ENCODE measurements at places on chromosomes 12 and 14.

GRCh38 chr14:100222224-100223093 is 16.5 kb upstream of the YY1 start:
- no peak for DNase-seq

DNA sequence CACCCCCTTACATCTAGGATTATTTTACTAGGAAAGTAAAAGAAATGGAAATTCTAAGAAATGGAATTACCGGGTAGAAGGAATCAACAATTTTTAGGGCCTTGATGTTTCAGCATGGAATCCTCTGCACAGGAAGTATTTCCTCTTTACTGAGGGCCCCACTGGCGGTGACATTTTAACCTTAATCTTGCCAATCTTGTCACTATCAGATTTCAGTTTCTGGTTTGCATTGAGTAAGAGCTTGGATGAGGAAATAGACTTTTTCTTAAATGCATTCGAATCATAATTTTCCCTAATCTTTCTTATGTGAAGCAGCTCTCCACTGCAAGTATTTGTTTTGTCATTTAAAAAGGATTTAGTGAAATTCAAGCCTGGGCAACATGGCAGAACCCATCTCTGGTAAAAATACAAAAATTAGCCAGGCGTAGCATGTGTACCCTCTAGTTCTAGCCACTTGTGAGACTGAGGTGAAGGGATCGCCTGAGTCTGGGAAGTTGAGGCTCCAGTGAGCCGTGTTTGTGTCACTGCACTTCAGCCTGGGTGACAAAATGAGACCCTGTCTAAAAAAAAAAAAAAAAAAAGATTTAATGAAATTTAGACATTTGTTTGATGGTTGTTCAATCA is 40.7 kb downstream of the TPCN1 start:
- DNase-seq, result no peak

- no peak for DNase-seq
These were observed 25.7 kb downstream of the TRAF3 start for GRCh38 chr14:102802834-102803523.

GRCh38 chr14:54803926-54804537 is 98.6 kb downstream of the GCH1 start:
- no peak for DNase-seq

GRCh38 chr14:40345334-40345733 is 913.1 kb upstream of the FBXO33 start:
- no peak for DNase-seq

DNA sequence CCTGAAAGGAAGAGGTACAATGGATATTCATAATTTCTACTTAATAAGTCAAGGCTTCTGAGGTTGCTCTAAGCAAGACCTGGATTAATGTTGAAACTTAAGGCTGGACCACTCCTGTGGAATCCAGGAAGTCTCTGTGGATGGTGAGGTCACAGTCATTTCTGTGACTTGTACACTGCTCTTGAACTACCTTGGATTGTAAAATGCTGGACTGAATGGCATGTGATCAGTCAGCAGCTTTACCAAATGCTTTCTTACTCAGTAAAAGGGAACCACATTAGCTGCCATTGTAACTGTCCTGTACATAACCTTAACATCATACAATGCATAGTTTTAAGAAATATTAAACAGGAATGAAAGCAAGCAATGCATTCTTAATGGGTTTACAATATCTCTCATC is 182.9 kb downstream of the NOVA1 start:
- DNase-seq, result no peak

DNA sequence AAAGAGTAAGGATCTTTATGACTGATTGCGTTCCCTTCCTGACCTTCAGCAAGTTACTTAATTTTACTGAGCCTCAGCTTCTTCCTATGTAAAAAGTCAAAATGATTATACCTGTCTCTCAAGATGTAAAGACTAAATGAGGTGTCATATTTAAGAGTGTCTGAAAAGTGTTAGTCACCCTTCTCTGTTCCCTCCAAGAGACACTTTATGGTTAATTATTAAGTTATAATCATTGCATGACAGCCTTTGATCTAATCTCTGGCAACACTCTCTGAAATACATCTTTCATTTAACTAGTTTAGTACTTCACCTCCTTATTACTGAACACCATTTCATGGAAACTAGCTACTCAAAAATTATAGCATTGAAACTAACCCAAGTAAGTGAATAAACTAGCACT is 54.8 kb downstream of the BMAL2 start:
- DNase-seq, result no peak

DNA sequence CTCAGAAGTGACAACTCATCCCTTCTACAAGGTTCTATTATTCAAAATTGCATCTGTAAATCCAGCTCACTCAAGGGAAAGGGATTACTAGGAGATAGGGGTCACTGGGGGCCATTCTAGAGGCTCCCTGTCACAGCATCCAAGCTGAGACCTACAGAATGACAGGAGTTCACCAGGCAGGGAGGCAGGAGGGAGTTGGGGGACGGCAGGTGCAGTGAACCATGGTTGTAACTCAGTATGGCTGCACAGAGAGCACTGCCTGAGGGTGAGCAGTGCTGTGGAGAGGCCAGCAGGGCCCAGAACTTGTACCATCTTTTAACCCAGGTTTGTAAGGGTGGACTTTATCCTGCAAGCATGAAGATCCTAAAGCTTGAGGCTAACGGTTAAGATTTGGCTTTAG is 37.9 kb upstream of the SINHCAF start:
- DNase-seq, result no peak

GRCh38 chr12:54829511-54829910 is 24.8 kb upstream of the MUCL1 start:
- DNase-seq, result no peak

- DNase-seq, result no peak
These were observed 305.4 kb downstream of the ALG10 start for GRCh38 chr12:34327671-34328070.

DNA sequence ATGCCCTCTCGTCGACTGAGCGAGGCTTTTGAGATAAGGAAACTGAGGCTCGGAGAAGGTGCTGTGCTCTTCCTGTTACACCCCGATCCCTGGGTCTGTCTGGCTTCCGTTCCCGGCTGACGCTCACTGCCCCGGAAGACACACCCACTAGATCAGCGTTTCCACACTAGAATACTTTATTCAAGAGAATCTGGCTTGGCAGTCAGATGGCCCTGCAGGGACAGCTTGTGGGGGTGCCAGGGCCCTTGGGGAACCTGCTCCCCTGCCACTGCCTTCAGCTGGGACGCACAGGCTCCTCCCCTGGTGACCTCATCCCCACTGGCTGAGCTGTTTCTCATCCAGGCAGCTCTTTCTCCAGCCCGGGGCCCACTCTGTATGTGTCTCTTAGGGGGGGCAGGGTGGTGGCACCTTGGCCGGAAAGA is 13.7 kb downstream of the PGF start:
- no peak for DNase-seq

DNA sequence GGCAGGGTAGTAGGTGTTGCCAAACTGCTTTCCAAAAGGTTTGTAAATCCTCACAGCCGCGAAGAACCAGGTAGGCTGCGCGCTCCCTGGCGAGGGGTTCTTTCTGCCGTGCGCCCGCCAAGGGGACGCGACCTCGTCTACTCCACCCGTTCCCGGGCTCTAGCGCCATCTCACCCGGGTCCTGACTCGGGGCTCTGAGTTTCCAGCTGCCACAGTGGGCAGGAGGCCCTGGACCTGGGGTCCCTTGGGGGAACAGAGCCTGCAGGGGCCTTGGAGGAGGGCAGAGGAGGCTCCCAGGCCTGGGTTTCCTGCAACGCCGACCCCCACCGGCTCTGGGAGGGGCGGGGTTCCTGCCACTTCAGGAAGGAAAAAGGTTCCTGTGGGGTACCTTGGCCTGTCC is 706 bp downstream of the ANHX start:
- no peak for DNase-seq

DNA sequence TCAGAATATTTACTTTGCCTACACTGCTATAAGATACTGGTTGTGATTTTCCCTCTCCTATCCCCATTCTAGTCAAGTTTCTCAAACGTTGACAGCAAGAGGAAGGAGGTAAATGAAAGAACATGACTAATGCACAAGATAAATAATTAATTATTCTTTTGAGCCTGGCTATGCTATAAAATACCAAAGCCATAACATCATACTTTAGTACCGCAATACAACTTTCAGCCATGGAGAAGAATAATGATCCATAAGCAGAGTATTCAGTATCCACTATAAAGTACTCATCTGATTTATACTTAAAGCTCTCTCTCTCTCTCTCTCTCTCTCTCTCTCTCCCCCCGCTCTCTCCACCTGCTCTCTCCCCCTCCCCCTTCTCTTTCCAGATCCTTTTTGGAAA is 41.3 kb downstream of the TDG start:
- DNase-seq, result no peak

DNA sequence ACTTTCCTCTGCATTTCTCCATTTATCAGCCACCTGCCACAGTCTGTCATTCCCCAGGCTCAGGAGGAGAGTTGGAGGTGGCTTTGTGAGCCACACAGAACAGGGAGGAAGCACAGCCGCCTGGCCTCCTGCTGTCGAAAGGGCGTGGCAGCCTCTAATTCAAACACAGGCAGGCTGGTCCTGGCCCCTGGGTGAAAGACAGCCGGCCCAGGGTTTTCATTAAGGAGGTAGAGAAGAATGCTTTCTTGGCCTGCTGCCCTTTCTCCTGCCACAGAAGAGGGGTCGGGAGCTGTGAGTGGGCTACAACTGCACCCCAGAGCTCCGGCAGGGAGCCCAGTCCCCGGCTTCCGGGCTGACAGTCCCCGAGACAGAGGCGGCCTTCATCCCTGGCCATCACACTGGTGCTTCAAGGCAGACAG is 108.6 kb upstream of the FZD10 start:
- no peak for DNase-seq

DNA sequence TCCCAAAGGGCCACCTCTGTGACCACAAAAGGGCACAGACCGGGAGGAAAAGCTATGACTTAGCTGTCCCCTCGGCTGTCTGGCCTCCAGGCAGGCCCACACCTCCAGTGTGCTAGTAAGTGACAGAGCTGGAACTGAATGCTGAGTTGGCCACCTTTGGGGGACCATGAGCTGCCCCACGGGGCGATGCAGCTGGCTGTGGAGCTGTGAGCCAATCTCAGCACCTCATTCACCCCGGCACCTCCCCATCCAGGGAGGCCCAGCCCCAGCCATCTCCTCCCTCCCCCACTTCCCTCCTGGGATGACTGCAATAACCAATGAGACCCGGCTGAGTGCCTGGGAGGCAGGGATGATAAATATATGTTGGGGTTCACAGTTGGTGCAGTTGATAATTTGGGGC is 12.2 kb upstream of the TESC start:
- no peak for DNase-seq
